ENCODE measurements at places on chromosomes 6 and 20.
A peak's percentile ranks its signal among the peaks of the same experiment; 100 is the strongest.

DNA sequence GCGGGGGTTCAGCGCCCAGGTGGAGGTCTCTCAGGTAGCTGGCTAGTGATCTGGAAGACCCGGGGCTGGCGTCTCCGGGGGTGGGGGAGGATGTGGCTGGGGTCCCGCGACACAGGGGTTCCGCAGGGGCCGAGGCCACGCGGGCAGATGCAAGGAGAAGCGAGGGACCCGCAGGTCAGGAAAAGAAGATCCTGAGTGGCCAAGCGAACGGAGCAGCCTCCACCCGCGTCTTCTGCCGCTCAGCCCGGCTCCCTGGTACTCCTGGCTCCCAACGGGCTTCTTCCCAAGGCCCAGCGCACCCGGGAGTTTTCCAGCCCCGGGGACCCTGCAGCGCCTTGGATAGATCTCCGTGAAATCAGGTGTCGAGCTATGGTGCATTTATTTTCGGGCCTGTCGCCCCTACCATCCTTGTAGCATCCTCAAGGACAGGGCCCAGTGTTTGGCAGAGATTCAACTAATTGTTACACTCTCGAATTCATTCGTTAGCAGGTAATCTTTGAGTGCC, 682 bp upstream of the CHD6 start:
- DNase-seq: no peak

DNA sequence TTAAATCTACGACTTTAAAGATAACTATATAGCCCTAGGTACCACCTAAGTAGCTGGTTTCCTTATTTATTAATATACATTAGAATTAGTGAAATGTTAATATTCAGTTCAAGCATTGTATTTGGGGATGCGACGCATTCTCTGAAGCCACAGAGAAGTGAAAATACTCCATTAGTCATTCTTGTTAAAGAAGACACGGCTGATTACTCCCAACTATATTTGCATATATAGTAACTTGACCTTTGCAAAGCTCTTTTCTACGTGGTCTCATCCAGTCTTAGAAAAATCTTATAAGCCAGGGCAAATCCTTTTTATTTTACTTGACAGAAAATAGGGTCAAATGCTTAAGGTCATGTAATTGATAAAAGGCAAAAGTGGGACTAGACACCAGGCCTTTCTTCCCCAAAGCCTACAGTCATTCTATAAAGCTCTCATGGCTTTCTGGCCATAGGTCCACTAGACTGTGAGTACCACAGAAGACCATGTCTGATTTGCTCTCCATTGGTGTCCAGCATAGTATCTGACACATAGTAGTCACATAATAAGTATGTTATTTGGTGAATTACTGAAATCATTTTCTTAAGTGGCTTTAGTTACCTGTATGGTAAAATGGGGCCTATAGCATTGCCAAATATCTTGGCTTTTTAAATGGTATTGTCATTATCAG, 11.3 kb downstream of the ZHX3 start:
- DNase-seq: no peak

GRCh38 chr6:164150232-164150631, 735.7 kb downstream of the QKI start:
- no peak for DNase-seq

GRCh38 chr6:37357288-37357687, 3.5 kb downstream of the RNF8 start:
- DNase-seq: no peak

DNA sequence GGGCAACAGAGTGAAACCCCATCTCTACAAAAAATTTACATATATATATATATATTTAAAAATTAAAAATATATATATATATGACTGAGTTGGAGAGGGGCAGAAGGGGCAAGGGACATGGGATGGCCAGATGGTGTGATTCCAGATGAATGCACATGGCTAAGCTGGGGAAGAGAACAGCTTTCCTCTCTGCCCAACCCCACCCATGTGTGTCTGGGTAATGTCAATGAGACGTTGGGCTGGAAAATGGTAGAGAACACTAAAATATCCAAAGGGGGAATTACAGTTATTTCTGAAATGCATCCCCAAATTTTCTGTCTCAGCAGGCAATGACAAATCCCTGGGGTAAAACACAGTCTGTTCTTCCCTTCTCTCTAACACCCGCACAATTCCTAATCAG, 31.2 kb upstream of the CCND3 start:
- no peak for DNase-seq

GRCh38 chr20:40648210-40649072, 40.6 kb downstream of the MAFB start:
- no peak for DNase-seq

- DNase-seq: no peak
Measured at GRCh38 chr6:136790411-136791295, 1.6 kb downstream of the MAP3K5 start.

DNA sequence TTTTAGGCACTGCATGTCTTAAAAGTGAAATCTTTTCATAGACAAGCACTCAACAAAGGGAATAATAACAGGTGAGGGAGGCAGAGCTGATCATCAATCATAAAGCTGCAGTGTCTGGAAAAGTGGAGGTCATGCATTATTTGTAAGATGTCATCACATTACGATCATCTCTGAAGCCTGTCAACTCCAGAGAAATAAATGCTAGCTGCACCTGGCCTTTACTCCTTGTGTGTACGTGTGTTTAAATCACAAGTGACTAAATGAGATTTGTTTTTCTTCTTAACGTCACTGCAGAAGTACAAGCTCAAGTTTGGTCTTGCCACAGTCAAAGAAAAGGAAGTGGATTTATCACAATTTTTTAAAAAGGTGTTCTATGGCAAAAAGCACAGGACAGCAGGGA, 275.5 kb upstream of the SGK1 start:
- DNase-seq: no peak

GRCh38 chr20:5919626-5920544, 30.4 kb downstream of the TRMT6 start:
- DNase-seq: peak; percentile 61

DNA sequence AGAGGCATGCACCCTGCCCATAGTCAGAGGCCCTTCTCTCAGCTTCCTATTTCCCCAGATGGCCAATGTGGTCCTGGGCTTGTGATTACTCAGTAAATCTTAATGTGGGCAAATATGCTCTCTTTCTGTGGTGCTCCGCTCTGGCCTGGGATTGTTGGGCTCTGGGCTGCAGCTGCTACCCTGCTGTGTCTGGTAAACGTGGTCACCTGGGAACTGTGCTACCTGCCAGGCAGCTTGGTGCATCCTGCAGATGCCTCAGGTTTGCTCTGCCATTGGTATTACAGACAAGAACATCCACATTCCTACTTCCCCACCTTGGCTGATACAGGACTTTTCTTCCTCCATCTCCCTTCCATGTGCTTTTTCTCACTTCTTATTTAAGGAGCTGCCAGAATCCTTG, 611.5 kb upstream of the IMPG1 start:
- DNase-seq: no peak

GRCh38 chr6:43644940-43645612, at the start of gene RSPH9:
TSS of gene RSPH9 (plus strand) at chr6:43645036. CDS start at chr6:43645099, 63 bp downstream.
- DNase-seq: peak; percentile 39

GRCh38 chr20:33394718-33395117, 6.6 kb downstream of the CDK5RAP1 start:
- no peak for DNase-seq

DNA sequence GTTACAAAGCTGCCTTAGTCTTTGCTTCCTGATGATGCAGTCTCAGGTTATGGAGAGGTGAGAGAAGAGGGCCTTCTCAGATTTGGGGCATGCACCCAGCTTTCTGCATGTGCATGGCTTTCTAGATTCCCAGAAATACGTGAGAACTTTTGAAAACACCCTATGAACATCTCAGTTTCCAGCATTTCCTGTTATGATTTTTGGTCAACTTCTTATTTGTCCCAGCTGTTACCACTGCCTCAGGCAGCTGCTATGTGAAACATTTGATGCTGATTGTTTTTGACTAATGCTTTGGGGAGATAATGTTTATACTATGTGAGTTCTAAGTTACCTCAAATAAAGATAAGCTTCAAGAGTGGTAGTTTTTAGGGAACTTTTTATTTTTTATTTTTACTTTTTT, 9.5 kb upstream of the SNAP25 start:
- DNase-seq: no peak

DNA sequence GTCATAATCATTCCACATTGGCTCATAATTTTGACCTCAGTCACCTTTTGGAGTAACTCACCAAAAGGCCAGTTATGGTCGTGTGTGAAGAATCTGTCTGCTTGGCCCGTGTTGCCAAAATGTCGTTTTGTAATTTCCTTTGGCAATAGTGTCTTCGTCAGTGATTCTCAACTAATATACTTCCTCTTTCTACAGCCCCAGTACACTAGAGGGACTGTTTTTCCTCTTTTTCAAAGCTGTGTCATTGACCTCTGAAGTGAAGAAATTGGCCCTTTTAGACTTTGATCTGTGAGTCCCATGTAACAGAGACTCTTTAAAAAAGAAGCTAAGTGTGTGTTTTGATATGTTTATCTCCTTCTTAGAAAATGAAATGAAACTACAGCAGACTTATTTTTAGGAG, 5.2 kb downstream of the FOXO3 start:
- no peak for DNase-seq

All from activated CD4-positive, alpha-beta T cell treated with anti-CD3 and anti-CD28 coated beads, Interleukin-2, amount 50 U/mL, for 16 hours (primary cell).